Activated T-helper 17 cell treated with anti-CD3 and anti-CD28 coated beads, Interleukin-2, amount 50 U/mL, for 72 hours (primary cell): ENCODE measurements at places on chromosomes 16 and 17.

- H3K4me3 ChIP-seq = no peak overlapping the region
- no peak overlapping the region for H3K27ac ChIP-seq
- H3K36me3 ChIP-seq = peaks cover 13% of the 10 kb centered on the region
- H3K4me1 ChIP-seq = peaks cover 15% of the 10 kb centered on the region
- H3K27me3 ChIP-seq = no peaks in the 10 kb centered on the region
- ATAC-seq = no peak
Measured at GRCh38 chr17:66579556-66579955, 255.4 kb upstream of the CACNG5 start.

GRCh38 chr17:34314279-34314678 lies 5.0 kb upstream of the CCL8 start:
- no peak for ATAC-seq
- H3K4me3 ChIP-seq = no peak overlapping the region
- H3K36me3 ChIP-seq = no peaks in the 10 kb centered on the region
- H3K27ac ChIP-seq = no peak overlapping the region
- no peaks in the 10 kb centered on the region for H3K4me1 ChIP-seq

GRCh38 chr16:77793417-77793816 lies 5.1 kb downstream of the VAT1L start:
- no peak overlapping the region for H3K27ac ChIP-seq
- no peaks in the 10 kb centered on the region for H3K36me3 ChIP-seq
- ATAC-seq = no peak
- no peak overlapping the region for H3K4me3 ChIP-seq

DNA sequence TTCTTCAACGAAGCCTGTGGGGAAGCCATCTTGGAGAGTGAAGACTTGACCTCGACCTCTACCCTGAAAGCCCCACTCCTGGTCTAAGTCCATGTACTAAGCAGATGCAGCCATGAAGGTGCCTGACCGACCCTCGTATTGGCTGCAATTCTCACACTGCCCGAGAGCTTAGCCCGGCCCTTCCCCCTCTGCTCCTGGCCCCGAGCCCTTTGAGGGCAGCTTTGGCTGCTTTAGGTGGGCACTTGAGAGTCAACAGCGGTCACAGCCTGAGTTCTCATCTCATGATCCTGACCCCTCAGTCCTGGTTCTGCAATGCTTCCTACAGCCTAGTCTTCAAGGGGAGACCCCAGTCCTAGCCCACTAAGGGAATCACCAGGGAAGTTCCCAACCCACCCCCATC lies 35.9 kb downstream of the SRL start:
- no peak for ATAC-seq
- no peaks in the 10 kb centered on the region for H3K27me3 ChIP-seq
- H3K4me1 ChIP-seq = no peaks in the 10 kb centered on the region
- no peak overlapping the region for H3K27ac ChIP-seq

- peaks cover 23% of the 10 kb centered on the region for H3K27me3 ChIP-seq
- no peaks in the 10 kb centered on the region for H3K36me3 ChIP-seq
- ATAC-seq = no peak
- no peak overlapping the region for H3K4me3 ChIP-seq
- no peaks in the 10 kb centered on the region for H3K4me1 ChIP-seq
Measured at GRCh38 chr16:54270711-54271110, 15.9 kb downstream of the IRX3 start.

GRCh38 chr16:75023009-75023408 lies 24.2 kb downstream of the ZNRF1 start:
- H3K27me3 ChIP-seq = no peaks in the 10 kb centered on the region
- peaks cover 40% of the 10 kb centered on the region for H3K36me3 ChIP-seq
- peak; percentile 67 for ATAC-seq
- H3K4me3 ChIP-seq = peak overlapping the region; percentile 69
- H3K4me1 ChIP-seq = peaks cover 31% of the 10 kb centered on the region
- peak overlapping the region; percentile 68 for H3K27ac ChIP-seq

- H3K36me3 ChIP-seq = no peaks in the 10 kb centered on the region
- ATAC-seq = no peak
- no peaks in the 10 kb centered on the region for H3K4me1 ChIP-seq
- no peak overlapping the region for H3K4me3 ChIP-seq
- no peak overlapping the region for H3K27ac ChIP-seq
- no peaks in the 10 kb centered on the region for H3K27me3 ChIP-seq
Measured at GRCh38 chr16:31002862-31003341, 7.5 kb downstream of the STX1B start.

GRCh38 chr16:47139561-47140185 lies 4.1 kb downstream of the NETO2 start:
- peaks cover 36% of the 10 kb centered on the region for H3K4me1 ChIP-seq
- no peak for ATAC-seq
- H3K27me3 ChIP-seq = no peaks in the 10 kb centered on the region

DNA sequence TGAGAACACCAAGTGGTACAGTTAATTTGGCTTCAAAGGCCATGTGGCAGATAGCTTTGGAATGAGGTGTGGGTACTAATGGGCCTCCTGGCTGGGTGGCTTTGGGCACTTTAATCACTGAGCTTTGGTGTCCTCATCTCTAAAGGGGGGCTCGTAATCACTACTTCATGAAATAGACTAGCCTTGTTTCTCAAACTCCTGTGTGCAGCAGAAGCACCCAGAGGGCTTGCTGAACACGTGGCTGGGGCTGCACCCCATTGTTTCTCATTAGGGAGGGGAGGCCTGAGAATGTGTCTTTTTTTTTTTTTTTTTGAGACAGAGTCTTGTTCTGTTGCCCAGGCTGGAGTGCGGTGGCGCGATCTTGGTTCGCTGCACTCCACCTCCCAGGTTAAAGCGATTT lies 5.8 kb downstream of the EPN2 start:
- no peak overlapping the region for H3K4me3 ChIP-seq
- no peak for ATAC-seq
- H3K4me1 ChIP-seq = no peaks in the 10 kb centered on the region
- no peak overlapping the region for H3K27ac ChIP-seq

DNA sequence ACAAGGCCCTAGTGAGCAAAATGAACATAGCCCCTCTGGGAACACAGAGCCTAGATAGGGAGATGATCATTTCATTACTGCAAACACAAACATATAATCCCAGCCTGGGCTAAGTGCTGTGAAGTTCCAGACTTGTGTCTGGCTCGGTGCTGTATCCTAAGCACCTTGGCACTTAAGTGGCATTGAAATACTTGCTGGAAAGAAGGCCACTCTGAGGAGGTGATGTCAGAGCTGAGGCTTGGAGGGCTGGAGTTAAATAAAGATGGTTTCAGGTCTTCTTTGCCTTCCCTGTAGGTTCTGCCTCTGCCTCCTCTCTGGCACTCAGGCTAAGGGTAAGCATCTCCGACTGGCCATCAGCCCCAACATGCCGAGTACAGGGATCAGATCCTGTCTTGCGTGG lies 2.4 kb upstream of the CACNA1G start:
- H3K4me3 ChIP-seq = no peak overlapping the region
- ATAC-seq = no peak
- H3K4me1 ChIP-seq = peaks cover 6% of the 10 kb centered on the region
- no peaks in the 10 kb centered on the region for H3K36me3 ChIP-seq

GRCh38 chr17:29069526-29070041 lies 26.6 kb downstream of the PIPOX start:
- H3K27me3 ChIP-seq = no peaks in the 10 kb centered on the region
- peaks cover 8% of the 10 kb centered on the region for H3K4me1 ChIP-seq
- no peak overlapping the region for H3K27ac ChIP-seq
- no peak overlapping the region for H3K4me3 ChIP-seq
- no peaks in the 10 kb centered on the region for H3K36me3 ChIP-seq

DNA sequence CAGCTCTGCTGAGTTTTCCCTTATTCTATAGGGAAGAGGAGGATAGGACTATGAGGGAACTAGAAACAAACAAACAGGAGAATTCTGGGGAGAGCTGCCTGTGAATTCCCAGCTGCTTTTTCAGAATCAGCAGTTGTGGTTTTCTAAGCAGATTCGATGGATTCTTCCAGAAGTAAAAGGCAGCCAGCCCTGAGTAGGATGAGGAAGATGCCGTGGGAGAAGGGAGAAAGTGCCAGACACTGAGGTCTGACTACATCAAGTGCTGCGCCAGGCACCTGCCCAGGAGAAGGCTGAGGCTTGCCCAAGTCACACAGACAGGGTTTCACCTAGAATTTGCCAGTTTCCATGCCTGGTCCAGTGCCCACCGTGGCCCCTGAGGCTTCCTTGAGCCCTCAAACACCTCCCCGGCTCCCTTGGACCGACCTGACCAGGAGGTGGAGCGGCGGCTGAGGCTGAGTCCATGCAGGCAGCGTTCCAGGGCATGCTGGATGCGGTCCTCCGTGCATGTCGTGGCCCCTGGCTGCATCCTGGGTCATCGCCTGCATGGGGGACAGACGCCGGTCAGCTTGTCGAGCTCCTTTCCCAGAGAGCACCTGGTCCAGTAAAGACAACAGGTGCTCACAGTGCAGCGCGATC lies 43.6 kb upstream of the PIK3R6 start:
- no peak overlapping the region for H3K4me3 ChIP-seq
- no peak for ATAC-seq
- H3K27ac ChIP-seq = peak overlapping the region; percentile 68
- no peaks in the 10 kb centered on the region for H3K27me3 ChIP-seq
- peaks cover 91% of the 10 kb centered on the region for H3K36me3 ChIP-seq

- peak overlapping the region; percentile 92 for H3K4me3 ChIP-seq
- ATAC-seq = peak; percentile 22
- no peaks in the 10 kb centered on the region for H3K27me3 ChIP-seq
- H3K27ac ChIP-seq = peak overlapping the region; percentile 86
- peaks cover 11% of the 10 kb centered on the region for H3K36me3 ChIP-seq
Measured at GRCh38 chr17:11996722-11997146, 541 bp downstream of the ZNF18 start.

- no peak overlapping the region for H3K27ac ChIP-seq
- no peak for ATAC-seq
- H3K4me3 ChIP-seq = no peak overlapping the region
- no peaks in the 10 kb centered on the region for H3K4me1 ChIP-seq
- H3K36me3 ChIP-seq = peaks cover 37% of the 10 kb centered on the region
Measured at GRCh38 chr16:2243031-2243528, 6.8 kb downstream of the DNASE1L2 start.

DNA sequence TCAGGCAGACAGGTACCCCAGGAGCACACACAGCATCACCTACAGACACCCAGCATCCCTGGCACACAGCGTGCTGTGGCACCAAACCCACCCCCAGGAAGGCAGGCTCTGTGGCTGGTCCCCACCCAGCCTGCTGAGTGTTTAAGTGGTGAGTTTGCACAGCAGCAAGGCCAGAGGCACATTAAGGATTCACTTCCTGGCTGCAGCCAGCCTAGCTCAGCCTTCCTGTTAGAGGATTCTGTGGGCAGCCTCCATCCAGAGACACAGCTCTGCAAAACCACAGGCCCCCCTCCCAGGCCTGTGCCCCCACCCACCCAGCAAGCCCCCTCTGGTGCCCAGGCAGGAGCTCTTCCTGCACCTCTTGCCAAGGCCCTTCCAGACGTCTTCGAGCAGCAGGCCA lies 36.1 kb upstream of the PHB1 start:
- no peak for ATAC-seq
- H3K4me1 ChIP-seq = no peaks in the 10 kb centered on the region
- no peaks in the 10 kb centered on the region for H3K36me3 ChIP-seq
- H3K27me3 ChIP-seq = peaks cover 9% of the 10 kb centered on the region

- peak; percentile 19 for ATAC-seq
- H3K27ac ChIP-seq = peak overlapping the region; percentile 90
- peak overlapping the region; percentile 63 for H3K4me3 ChIP-seq
- peaks cover 60% of the 10 kb centered on the region for H3K4me1 ChIP-seq
Measured at GRCh38 chr16:8935989-8936388, 27.7 kb downstream of the USP7 start.

DNA sequence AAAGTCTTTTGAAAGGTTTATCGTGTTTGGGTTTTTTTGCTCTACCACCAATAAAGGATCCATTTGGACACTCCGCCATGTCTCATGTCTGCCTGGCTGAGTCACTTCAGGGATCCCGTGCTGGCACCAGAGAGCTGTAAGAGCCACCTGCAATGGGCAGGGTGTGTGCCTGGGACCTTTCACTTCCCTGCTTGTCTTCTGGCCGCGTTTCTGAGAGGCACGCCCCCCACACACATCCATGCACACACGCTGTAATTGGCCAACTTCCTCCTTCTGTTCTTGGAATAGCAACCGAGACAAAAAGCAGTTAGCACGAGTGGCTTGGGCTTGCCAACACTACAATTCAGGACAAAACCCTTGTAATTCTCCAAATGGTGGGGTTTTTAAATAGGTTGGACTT lies 9.8 kb upstream of the SOST start:
- H3K27me3 ChIP-seq = no peaks in the 10 kb centered on the region
- peaks cover 44% of the 10 kb centered on the region for H3K36me3 ChIP-seq
- no peaks in the 10 kb centered on the region for H3K4me1 ChIP-seq

GRCh38 chr16:11076259-11077018 lies 132.1 kb downstream of the CLEC16A start:
- peaks cover 60% of the 10 kb centered on the region for H3K4me1 ChIP-seq
- H3K27me3 ChIP-seq = no peaks in the 10 kb centered on the region
- peak overlapping the region; percentile 88 for H3K27ac ChIP-seq
- peak; percentile 70 for ATAC-seq
- peaks cover 37% of the 10 kb centered on the region for H3K36me3 ChIP-seq

- H3K36me3 ChIP-seq = peaks cover 48% of the 10 kb centered on the region
- no peak overlapping the region for H3K27ac ChIP-seq
- H3K4me1 ChIP-seq = peaks cover 4% of the 10 kb centered on the region
- no peak overlapping the region for H3K4me3 ChIP-seq
Measured at GRCh38 chr16:116015-116414, 22.5 kb downstream of the NPRL3 start.

GRCh38 chr16:70429888-70430666 lies 8.8 kb downstream of the ST3GAL2 start:
- peaks cover 23% of the 10 kb centered on the region for H3K4me1 ChIP-seq
- peak overlapping the region; percentile 85 for H3K27ac ChIP-seq
- peaks cover 14% of the 10 kb centered on the region for H3K36me3 ChIP-seq
- ATAC-seq = no peak
- peak overlapping the region; percentile 75 for H3K4me3 ChIP-seq
- no peaks in the 10 kb centered on the region for H3K27me3 ChIP-seq

GRCh38 chr16:57185446-57185944 lies 344 bp downstream of the PSME3IP1 start:
- peak overlapping the region; percentile 95 for H3K27ac ChIP-seq
- peaks cover 21% of the 10 kb centered on the region for H3K4me1 ChIP-seq
- peaks cover 27% of the 10 kb centered on the region for H3K36me3 ChIP-seq
- H3K4me3 ChIP-seq = peak overlapping the region; percentile 97
- H3K27me3 ChIP-seq = no peaks in the 10 kb centered on the region
- peak; percentile 20 for ATAC-seq

- H3K36me3 ChIP-seq = peaks cover 29% of the 10 kb centered on the region
- peak overlapping the region; percentile 71 for H3K4me3 ChIP-seq
- no peaks in the 10 kb centered on the region for H3K27me3 ChIP-seq
- peak overlapping the region; percentile 80 for H3K27ac ChIP-seq
- H3K4me1 ChIP-seq = peaks cover 70% of the 10 kb centered on the region
Measured at GRCh38 chr17:14203388-14203787, 33.3 kb downstream of the CDRT15 start.
